Hematopoietic multipotent progenitor cell treated with erythropoietin and hydrocortisone succinate and interleukin-3 and kit ligand, for 4 days (in vitro differentiated cells): ENCODE measurements at places on chromosomes 2 and 18.

- no peak for DNase-seq
Measured at GRCh38 chr18:3675994-3676393, 226.0 kb downstream of the TGIF1 start.

GRCh38 chr2:120685066-120685973 is 50.3 kb upstream of the GLI2 start:
- DNase-seq = no peak

DNA sequence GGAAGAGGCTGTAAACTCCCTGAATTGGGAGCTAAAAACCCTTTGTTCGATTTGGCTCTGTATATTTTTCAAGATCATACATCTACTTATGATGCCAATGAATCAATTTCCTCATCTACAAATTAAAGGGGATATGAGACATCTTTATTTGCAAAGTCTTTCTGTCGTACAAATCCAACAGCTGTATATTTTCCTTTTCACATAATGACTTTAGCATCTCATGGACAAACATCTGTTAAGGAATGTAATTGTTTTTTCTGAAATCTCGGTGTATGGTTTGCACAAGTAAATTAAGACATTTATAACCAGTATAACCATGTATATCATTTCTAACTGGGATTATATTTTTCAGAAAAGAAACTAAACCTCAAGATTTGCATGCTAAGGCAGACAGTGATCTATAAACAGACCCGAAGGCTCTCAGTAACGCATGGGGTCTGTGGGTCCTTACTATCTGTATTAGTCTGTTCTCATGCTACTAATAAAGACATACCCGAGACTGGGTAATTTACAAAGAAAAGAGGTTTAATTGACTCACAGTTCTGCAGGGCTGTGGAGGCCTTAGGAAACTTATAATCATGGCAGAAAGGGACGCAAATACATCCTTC is 130.8 kb downstream of the SLC8A1 start:
- no peak for DNase-seq

DNA sequence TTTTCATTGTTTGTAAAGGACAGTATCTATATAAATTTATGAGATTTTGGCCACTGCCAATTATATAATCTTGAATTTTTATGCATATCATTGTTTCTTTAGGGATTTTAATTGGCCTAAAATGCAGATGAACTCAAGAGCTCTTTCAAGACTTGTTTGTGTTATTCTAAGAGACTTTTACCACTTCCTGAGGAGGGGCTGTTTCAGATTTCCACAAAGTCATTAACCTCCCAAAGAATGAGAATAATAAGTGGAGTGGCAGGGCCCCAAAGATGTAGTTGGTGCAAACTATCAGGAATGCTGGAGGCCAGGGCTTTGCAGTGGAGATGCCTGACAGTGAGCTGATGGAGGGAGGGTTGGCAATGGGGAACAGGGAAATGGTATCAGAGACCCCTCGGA is 15.5 kb upstream of the ACVR1 start:
- DNase-seq = no peak

DNA sequence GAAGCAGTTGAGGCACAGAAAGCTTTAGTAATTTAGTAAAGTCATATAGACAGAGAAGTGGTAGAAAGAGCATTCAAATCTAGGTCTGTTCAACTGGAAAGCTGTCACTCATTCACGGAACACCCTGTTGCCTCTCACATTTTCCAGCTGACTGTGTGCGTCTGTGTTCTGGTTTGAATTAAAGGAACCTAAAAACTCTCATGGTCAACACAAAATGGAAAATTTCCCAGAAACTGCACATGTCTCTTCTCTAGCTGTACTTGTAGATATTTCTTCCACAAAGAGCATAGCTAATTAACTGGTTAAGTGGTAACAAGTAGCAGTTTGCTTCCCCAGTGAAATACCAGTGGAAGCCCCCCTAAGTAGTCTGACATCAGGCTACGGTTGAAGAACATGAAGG is 390.8 kb downstream of the TGIF1 start:
- DNase-seq = no peak

GRCh38 chr18:79395761-79396404 is at the start of gene NFATC1:
Gene NFATC1, plus strand, starts transcription at chr18:79395930. Its CDS starts 295 bp downstream, at chr18:79396225.
- DNase-seq = peak; percentile 86

DNA sequence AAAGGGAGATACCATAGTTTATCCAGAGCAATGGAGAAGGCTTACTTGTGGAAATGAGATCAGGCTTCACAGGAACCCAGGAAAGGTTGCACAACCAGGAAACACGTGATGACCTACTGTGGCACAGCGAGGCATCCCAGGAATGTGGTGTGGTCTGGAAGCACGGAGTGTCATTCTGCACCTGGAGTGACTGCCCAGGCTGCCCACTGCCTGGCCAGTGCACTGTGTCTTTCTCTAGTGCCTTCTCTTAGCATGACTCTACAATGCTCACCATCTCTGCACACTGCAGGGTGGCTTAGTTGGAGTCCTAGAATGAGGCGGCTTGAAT is 48.9 kb downstream of the CHST9 start:
- no peak for DNase-seq

GRCh38 chr2:229734410-229734809 is 20.1 kb upstream of the DNER start:
- DNase-seq = no peak

DNA sequence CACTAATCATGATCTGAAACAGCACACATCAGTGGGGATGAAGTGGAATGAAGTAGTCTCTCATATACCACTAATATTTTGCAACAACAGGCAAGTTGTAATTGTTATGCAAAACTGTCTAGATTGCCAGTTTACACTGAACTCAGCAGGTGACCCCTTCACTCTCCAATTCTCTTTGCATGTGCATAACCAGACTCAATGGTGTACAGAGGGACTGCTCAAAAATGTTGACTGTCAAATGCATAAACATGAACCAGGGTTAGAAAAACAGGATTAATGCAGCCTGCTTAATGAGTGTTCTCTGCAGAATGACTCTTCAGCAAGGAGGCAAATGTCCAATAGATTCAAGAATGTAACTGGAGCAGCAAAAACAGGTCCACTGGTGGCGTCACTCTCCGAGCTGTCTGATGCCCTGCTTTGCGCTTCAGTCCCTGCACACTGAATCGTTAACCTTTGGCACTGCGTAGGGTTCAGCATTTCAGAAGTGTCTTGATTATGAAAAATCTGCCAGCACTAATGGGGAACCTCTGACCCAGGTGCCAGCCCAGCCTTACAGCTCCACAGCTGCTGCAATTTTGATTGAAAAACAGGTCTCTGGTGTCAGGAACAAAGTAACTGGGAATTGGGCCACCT is 209.3 kb downstream of the TDRD15 start:
- no peak for DNase-seq

- no peak for DNase-seq
Measured at GRCh38 chr2:28049416-28049815, 158.9 kb downstream of the BABAM2 start.

DNA sequence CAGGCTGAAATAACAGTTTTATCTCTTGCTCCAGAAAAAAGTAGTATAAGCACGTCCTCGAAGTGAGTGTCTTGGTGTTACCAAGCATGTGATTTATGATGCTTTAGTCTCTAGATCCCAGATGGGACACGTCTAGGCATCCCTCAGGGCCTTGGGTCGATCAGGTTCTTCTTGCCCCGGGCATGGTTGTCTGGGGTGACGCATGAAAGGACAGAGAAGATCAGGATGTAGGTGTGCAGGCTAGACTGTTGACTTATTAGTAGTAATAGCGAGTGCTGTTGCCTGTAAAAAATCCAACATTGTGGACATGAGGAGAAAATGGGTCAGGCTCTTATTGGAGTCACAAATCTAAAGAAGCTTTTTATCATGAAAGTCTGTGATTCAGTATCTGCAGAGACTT is 94.0 kb upstream of the NFU1 start:
- DNase-seq = no peak

GRCh38 chr2:38948995-38949394 is 59.3 kb downstream of the ARHGEF33 start:
- no peak for DNase-seq

GRCh38 chr2:23346029-23346428 is 39.0 kb upstream of the KLHL29 start:
- DNase-seq = no peak

DNA sequence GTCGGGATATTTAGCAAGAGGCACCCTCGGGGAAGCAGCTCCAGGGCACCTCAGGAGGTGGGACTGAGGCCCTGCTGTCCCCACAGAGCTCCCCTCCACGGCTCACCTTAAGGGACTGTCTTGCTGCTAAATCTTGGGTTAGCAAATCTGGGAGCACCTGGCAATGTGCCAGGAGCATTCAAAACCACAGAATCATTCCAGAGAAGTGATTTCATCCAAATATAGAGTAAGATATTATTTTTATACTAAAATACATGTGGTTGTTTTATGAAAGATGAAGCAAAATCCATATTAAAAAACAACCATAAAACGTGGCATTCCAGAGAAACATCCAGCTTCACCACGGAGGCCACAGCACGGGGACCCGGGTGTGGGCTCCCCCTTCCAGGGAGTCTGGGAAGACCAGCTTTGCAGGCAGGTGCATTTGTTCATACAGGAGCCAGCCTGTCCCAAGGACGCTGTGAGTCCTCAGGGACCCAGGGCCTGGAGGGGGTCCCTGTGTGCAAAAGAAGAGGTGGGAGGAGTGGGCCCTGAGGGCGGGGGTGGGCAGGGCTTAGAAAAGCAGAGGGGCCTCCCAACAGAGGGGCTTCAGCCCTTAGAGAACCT is 16.3 kb downstream of the HS1BP3 start:
- DNase-seq = no peak

GRCh38 chr2:12612671-12613070 is 104.1 kb upstream of the TRIB2 start:
- DNase-seq = no peak

- no peak for DNase-seq
Measured at GRCh38 chr2:117068371-117068770, 746.1 kb upstream of the DDX18 start.

GRCh38 chr2:175005733-175006264 is 618 bp upstream of the CHN1 start:
- DNase-seq = no peak

- DNase-seq = no peak
Measured at GRCh38 chr2:204152616-204153015, 216.1 kb downstream of the ICOS start.

GRCh38 chr2:28972778-28973335 is 8.2 kb upstream of the TOGARAM2 start:
- no peak for DNase-seq

DNA sequence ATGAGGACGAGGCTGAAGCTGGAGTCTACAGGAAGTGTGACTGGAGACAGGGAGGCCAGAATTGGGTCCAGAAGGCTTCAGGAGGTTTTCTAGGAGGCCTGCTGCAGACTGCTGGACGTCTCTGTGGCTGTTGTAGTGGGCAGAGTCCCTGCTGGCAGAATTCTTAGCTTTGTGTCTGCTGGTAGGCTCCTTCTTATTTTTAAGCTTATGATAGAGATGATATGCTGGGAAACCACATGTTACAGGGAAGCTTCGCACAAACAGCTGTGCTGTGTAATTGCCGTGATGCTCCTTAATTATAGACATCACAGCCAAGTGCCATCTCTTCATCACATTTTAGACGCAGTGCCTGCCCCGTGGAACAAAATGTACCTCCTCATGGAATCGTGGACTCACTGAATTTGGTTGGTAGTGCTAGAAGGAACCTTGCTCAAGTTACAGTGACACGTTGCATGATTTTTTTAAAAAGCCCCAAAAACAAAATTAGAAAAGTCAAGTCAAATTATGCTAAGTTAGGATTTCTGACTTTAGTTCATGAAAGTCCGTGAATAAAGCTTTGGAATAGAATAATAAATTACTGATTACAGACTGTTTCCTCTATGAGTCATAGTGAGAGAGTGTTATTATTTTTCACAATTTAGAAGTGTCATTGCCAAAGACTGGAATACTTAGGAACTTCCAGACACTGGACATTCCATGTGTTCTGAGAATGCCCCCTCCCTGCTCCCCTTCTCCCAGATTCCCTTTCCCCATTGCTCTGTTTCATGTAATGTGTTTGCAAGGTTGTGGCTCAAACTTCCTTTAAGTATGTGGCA is 144.1 kb downstream of the FHOD3 start:
- no peak for DNase-seq

DNA sequence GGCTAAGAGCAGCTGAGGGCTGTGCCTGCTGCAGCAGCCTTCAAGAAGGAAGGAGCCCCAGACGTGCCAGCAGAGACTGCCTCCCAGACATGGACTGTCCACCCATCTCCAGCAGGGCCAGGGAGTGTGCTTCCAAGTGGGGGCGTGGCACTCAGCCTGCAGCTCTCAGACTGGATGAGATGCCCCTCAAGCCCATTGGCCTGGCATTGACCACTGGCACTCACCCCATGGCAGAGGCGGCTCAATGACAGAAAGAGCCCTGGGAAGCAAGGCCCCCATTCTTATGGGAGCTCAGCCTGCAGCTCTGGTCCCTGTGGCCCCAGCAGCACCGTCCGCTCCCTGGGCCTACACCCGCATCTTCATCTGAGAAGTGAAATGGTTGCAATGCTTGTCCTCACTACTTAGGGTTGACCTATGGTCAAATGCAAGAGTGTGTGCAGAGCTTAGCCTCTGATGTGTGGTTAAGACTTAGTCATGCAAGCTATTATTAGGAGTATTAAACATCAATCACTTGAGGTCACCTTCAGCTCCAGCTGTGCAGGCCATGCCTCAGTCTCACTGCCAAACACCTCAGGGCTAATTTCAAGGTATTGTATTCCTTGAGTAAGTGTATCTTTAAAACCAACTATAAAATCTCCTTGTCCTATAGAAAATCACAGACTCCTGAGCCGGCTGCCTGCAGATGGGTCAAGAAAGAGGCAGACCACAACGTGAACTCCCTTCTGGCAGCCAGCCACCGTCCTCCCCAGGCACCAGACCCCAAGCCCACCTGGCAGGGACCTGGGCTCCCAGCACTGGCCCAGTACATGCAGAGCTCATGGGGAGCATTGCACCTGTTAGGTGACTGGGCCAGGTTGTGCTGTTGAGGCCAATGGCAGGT is 194.8 kb downstream of the NDUFA10 start:
- DNase-seq = no peak

GRCh38 chr2:53536583-53537361 is 230.8 kb upstream of the CHAC2 start:
- no peak for DNase-seq

DNA sequence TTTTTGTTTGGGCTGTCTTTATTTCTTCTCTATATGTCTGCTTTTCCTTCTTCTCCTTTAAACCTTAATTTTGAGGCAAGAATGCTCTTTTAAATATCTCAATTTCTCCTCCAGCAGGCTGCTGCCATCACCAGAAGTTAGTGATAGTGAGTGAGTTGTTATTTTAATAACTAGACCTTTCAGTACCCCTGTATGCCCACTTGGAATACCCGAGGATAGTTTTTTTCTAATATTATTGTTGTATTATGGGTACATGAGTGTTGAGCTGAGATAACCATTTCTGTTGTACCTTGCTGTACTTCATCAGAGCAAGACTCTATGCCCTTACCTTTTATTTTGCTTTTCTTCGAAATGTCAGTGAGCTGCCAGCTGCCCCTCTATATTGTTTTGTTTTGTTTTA is 50.1 kb downstream of the PPM1B start:
- peak; percentile 18 for DNase-seq

- no peak for DNase-seq
Measured at GRCh38 chr2:21288299-21288698, 164.5 kb downstream of the TDRD15 start.

- DNase-seq = peak; percentile 4
Measured at GRCh38 chr2:126571403-126571802, 84.6 kb upstream of the GYPC start.
